ENCODE measurements at places on chromosomes 11 and 22.

- DNase-seq = peak; percentile 86
Observed at GRCh38 chr11:58524232-58525036, 16.5 kb upstream of the OR5B21 start.

DNA sequence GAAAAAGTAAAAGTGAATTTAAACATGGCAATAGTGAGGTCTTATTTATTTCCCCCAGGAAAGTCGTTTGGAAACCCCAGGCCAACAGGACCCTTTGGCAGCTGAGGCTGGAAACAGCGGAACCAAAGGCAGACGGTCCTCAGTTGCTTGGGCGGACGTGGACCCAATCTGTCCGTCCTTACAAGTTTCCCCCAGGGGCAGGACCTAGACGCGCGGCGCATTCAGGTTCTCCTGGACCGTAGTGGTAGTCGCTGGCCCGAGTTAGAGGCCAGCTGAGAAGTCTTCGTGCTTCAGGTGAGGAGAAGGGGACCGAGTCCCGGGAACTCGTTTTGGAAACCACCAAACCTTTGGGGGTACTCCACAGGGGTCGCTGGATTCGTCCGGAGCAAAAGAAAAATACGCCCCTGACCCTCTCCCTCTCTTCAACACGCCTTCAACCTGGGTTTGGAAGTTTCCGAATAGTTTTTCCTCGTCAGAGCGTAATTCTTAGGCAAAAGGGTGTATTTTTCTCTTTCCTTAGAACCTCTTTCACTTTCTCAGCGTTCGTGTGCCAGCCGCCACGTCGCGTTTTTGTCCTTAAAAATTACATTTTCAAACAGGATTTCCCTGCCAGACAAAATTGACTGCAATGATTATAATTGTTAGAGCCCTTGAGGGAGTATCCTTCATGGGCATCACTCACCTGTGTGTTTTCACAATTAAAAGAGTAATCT is 2.1 kb downstream of the METTL15 start:
- peak; percentile 60 for DNase-seq

DNA sequence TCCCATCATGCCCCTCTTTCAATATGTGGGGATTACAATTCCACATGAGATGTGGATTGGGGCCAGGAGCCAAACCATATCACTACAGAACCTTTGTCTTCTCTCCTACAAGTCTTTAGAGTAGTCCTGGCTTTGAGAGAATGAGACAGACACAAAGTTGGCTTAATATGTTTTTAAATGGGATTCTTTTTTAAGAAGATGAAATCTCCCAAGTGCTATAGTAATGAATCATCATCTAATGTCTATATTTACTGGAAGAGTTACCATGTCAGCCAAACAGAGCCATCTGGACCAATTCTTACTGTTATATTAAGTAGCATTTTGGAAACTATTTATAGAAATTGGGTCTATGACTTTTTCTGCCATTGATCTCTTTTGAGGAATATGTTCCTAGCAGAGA is 38.1 kb upstream of the CARD18 start:
- DNase-seq = no peak

DNA sequence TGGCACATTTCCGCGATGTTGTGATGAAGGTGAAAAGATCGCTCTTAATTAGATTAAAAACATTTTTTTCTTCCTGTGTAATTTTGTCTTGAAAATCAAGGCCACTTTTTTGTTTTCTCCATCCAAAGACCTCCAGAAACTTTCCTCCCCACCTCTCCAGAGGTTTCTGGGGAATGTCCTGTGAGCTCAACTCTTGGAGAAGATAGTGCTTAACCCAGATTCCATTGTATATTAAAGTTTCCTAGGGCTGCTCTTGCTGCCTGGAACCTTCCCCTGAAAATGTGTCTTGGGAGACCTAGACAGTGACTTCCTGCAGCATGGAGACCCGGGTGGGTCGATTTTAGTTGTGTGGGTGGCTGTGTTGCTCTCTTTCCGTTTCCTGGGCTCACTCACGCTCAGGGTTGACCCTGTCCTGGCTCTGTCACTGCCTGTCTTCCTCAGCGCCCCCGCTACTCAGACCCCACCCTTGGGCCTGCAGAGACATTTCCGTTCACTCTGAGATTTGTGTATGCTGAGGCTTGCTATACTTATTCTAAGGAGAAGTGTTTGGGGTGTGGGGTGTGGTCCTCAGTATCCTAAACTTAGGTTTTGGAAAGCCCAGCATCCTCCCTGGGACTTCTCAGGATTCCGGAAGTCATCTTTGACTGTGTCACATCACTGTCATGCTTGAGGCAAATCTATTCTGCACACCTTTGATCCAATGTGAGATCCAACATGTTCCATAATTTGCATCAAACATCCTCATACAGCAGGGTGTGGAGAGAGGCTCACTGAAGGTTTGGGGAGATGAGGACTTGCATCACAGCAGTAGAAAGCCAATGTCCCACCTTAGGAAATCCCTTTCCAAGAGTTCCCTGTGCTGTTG is 47.2 kb downstream of the KCNQ1OT1 start:
- DNase-seq = no peak

GRCh38 chr11:128536506-128536905 is 50.9 kb downstream of the ETS1 start:
- DNase-seq = no peak

- DNase-seq = no peak
Observed at GRCh38 chr22:21807544-21808529, 59.6 kb downstream of the MAPK1 start.

DNA sequence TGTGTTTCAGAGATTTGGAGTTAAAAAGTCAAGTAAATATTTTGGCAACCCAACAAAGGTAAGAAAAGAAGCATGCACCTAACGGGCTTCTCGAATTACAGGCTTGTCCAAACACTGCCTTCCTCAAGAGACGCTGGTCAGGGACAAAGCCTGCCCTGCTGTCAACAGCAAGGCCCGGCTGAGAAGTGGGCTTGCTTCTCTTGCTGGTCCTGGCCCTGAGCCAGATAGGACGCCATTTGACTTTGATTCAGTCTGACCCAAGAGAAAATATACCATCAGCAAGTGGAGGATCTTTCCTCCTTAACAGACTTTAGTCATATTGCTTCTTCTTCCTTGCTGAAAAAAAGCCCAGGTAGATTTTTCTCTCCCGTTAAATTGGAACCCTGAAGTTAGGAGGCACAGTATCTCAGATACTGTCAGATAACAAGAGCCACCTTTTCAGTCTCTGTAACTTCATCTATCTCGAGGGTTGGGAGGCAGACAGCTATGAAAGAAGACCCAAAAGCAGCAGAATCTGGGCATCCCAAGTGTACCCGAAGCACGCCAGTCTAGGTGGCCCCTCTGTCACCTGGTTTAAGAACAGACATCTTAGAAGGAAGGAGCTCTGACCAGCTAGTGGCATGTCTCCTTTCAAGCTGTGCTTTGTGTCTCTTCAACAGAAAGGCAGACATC is 57.5 kb downstream of the C22orf31 start:
- DNase-seq = no peak

DNA sequence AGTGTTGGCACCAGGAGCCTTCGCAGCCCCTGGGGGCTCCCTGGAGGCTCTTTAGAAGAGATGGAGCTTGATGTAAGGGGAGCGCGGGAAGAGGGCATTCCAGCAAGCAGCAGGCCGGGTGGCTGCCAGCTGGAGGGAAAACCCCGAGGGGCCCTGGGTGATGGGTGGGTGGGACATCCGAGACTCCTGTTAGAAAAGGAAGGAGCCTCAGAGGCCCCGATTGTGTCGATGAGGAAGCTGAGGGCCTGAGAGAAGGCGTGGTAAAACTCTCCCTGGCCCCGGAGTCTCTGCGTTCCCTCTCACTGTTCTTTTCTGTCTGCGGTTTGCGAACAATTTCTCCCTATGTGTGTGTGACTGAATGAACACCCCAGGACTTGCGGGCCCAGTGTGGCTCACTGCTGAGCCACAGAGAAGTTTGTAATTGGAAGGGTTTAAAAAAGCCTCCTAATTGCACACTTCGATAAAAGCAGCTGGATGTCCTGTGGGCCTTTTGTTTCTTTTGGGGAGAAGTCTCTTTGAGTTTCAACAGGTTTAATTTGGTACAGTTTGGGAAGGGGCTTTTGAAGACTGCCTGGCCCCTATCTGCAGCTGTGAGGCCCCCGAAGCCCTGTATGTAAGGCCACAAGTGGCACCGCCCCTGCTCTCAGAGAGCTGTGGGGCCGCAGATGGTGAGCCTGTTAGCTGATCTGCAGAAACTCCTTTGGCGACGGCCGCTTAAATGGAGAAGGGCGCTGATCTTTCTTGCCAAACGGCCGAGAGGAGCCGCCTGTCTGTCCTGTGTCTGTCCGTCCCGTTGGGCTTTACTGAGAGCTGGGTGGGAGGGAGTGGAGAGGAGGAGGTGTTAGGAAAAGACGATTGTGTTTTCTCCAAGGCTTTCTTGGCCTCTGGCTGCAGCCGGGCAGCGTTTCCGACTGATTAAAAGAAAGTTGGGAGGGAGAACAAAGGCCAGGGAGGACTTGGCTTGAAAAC is 2.0 kb downstream of the FBLN1 start:
- DNase-seq = peak; percentile 74

- peak; percentile 36 for DNase-seq
Observed at GRCh38 chr11:105000167-105000566, 22.8 kb downstream of the CASP5 start.

DNA sequence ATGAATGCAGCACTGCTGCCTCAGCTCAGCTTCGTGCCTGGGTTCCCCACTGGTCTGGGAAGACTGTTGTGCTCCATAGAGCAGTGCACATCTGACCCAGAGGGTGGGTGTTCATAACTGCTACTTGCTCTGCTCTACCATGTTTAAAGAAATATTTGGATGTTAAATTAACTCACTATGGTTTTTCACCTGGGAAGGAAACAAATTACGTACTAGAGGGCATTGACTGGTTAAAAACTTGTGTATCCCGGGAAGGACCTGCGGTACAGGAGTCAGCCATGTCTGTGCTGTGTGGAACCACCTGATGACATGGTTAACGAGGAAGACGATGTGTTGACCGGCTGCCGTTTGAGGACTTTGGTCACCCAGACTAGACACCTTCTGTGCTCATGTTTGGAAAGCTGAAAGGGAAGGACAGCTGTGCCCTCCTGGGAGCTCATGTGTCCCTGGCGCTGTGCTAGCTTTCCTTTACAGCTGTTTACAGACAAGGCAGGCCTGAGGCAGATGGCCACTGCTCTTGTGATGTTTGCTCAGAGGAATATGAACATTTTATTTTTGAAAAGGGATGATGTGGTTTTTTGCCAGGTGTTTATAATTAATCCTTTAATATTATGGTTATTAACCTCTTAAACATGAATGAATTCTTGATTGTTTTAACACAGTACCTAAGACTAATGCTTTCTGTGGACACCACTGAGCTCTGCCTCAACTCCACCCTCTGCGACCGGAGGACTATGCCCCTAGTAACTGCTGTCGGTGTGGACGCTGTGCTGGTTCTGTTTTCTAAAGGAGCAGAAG is 14.3 kb upstream of the AIFM3 start:
- no peak for DNase-seq

GRCh38 chr11:107801641-107802040 is 56.9 kb downstream of the SLC35F2 start:
- DNase-seq = no peak

DNA sequence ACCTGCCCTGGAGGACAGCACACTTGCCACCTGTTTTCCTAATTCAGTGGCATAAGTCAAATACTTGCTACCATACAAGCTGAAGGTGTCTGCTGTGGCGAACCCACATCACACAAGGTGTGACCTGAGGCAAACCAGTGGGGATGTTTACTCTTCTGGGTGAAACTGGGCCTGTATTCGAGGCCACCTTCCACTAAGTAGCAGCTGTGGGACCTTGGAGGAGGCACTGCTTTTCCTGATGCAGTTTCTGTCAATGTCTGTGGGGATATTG is 927.4 kb downstream of the BRD1 start:
- DNase-seq = no peak

DNA sequence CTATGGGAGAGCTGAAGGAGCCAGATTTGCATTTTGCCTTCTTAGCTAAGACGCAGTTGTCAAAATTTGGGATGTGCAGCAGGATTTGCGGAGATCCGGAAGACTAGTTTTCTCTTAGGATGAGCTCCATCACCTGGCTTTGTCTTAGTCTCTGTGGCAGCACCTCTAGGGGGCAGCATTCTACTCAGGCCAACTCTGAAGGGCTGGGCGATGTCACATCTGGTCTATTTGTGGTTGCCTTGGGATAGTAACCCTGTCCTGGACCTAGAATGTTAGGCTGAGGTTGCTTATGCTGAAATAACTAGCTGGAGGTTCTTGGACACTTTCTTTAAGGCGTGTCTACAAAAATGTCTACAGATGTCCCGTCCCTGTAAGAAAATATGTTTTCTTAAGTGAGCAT is 116.2 kb downstream of the FAT3 start:
- DNase-seq = no peak

GRCh38 chr11:32266601-32267000 is 168.7 kb downstream of the WT1 start:
- DNase-seq = no peak

DNA sequence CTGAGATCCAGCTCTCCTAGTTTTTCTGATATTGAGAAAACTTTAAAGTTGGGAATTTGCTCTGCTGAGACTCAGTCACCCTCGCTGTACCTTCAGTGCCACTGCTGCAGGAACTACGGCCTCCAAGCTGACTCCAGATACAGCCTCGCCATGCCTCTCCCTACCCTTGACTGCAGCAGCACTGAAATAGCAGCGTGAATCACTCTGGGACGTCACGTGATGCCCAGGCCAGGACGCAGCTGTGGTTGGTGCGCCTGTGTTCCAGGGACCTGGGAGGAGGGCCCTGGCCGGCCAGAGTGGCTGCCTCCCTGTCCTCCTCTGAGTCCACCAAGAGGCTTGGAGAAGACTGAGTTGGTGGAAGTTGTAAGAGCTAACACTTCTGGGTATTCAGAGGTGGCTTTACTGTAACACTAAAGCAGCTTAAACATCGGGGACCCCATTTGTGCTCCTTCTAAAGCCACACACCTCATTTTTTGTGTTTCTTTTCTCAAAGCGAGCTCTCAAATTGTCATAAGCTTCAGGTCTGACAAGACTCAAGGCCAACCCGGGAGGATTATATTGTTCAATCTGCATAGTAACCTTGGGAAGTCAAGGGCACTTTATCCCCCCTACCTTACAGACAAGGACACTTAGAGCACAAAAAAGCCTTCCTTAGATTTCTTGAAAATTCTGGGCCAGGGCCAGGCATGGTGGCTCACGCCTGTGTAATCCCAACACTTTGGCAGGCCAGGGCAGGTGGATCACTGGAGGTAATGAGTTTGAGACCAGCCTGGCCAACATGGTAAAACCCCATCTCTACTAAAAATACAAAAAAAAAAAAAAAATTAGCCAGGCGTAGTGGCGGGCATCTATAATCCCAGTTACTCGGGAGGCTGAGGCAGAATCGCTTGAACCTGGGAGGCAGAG is 4.2 kb upstream of the STIP1 start:
- peak; percentile 79 for DNase-seq

GRCh38 chr22:48950151-48950915 is 877.3 kb downstream of the BRD1 start:
- no peak for DNase-seq

DNA sequence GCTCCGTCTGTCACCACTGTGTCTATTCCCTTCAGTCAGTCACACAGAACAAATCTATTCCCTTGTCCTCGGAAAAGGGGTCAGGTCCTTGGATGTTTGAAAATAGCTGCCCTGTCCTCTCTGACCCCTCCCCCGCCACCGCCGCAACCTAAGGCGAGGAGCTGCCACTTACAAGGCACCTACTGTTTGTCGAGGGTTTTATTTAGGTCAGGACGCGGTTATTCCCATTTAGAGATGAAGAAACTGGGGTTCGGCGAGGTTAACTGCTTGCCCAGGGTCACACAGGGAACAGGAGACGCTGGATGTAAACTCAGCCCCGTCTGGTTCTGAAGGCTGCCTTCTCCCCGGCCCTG is 1468.1 kb downstream of the BRD1 start:
- DNase-seq = no peak
